ENCODE measurements at places on chromosomes 5 and 9.

DNA sequence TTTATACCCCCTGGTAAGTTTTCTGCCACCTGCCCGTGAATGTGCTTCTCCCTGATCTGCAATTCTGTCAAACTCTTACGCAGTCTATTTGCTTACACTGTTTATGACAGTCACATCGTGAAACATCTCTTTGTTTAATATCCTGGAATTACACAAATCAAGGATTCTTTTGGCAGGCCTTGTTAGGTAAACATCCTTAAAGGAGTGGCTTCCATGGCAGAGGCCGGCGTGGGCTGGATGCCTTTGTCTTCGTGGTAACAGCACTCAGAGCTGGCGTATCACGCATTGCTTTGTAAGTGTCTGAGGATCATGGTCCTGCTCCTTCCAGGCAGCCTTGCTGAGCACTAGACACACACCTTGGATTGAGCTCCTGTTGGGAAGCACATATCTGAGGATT is 145.7 kb downstream of the IRX1 start:
- DNase-seq, result no peak

GRCh38 chr5:28648108-28648507 is 1609.7 kb upstream of the CDH9 start:
- DNase-seq, result peak; percentile 81

DNA sequence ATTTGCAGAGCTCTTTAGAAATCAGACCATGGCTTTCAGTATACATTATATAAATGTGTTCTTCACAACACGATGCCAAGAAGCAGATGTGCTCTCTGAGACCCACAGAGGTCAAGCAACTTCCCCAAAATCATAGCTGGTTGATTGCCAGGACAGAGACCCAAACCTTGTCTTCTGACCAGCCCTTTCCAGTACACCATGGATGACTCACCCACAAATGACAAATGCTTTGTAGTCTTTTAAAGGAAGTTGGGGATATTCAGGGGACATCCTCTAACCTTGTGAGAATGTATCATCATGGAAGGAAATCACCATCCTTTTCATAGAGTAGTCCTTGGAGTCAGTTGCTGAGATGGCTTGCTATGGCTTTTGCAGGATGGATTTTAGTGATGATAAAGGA is 30.1 kb downstream of the ZNF462 start:
- DNase-seq, result peak; percentile 51

DNA sequence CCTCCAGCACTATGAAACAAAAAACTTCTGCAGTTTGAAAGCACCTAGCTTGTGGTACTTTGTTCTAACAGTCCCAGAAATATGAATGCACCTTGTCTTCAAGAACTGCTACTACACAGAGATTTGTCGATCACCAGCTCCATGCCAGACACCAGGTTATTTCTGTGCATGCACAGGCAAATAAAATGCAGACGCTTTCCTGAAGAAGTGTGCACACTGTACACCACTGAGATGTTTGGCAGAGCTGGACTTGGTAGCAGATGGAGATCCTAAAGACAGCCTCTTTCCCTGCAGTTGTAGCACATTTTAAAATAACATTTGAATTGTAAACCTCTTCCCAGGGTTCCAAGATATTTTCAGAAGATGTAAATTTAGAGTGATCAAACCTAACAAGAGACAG is 730.0 kb downstream of the MTRR start:
- DNase-seq, result no peak

DNA sequence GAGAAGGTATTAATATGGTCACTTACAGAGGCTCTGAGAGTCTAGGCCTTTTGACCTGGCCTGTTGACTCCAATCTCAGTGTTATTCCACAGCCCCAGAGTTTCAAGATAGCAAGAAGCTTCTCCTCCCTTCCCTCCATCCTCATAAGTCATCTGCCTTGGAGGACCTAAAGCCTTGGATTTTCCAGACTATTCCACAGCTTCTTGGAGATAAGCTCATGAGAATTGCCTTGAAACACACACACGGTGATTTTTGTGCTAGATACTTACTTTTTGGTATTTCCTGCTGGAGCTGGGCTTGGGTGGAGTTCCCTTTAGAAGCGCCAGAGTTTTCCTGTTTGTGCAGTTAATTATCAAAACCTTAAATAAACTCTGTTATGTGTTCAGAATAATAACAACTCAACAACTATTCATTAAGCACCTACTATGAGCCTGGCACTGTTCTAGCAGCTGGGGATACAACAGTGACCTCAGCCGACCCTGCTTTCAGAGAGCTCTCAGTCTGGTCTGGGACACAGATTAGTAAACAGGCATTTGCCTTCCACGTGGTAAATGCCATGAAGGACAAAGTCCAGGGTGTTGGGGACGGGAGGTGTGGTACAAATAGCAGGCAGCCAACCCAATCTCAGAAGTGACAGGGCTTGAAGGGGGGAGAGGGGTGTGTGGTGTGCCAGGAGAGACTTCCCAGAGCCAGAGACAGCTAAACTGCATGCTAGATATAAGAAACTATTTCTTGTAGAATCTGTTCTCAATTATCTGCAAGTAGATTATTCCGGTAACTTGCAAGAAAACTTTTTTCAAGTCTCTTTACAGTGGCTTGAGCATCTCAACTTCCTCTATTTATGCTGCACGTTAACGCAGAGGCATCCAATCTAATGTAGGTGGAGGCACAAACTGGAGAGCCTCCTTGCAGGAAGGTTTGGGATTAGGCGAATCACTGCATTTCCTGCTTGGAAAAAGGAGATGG is 55.9 kb upstream of the KLF9 start:
- no peak for DNase-seq

DNA sequence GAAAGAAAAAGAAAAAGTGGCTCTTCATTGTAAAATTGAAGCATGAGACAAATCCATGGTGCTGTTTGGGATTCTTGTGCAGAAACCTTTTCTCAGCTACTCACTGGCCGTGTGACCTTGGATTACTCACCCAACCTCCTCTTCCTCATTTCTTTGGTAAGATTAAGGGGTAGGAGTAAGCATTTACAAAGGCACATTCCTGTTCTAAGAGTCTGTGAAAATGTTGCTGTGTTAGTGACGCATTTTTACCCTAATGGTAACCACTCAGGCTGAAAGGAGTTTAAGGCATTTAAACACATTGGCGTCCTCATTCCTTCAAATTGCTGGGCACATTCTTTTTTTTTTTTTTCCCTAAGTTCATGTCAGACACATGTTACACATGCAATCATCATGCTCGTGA is 4.3 kb downstream of the RAI14 start:
- peak; percentile 61 for DNase-seq

- no peak for DNase-seq
Observed at GRCh38 chr9:76453785-76454184, 5.2 kb upstream of the GCNT1 start.
